Stimulated activated CD4-positive, alpha-beta T cell treated with anti-CD3 and anti-CD28 coated beads, Interleukin-4, amount 100 ng/mL, for 4 hours (primary cell): ENCODE measurements at places on chromosomes 2 and 18.

DNA sequence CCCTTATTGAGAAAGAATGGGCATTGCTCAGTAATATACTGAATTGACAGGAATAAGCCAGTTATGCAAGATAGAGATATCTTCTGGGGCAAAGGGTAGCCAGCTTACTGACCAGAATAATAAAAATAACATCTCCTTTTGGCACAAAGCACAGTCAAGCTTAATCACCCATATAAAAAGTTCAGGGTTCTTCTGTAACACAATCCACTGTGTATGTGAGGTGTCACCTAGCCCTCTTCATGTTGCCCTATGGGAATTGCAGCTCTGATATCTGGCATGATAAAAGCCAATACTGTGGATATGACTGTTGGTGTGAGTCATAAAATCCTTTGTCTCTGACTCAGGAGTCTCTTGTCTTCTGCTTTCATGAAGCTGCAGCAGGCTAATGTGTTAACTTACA lies 90.8 kb downstream of the DSEL start:
- DNase-seq = no peak

- DNase-seq = peak; percentile 50
Observed at GRCh38 chr18:13376298-13376840, 157.8 kb downstream of the LDLRAD4 start.

- DNase-seq = no peak
Observed at GRCh38 chr2:186757009-186757408, 63.1 kb downstream of the FAM171B start.

DNA sequence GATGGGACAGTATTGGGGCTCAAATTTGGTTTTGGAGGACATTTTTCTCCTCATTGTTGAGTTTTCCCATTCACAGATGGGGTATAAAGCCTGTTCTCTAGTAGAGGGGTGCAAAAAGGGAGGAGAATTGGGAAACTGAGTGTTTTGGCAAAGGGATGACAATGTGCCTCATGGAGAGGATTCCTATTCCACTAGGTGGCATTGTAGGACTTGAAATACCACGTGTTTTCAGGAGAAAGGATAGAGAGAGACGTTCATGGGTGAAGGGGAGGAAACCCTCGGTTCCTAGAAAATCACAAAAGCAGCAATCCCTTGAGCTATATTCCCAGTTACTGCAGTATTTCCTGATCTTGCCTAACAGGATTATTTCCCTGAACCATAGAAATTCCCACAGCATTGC lies 113.7 kb upstream of the SRD5A2 start:
- no peak for DNase-seq

GRCh38 chr2:27708257-27708654 lies 44.6 kb downstream of the SLC4A1AP start:
- no peak for DNase-seq
